Foreskin fibroblast (primary cell): ENCODE measurements at places on chromosomes 16 and 17.

DNA sequence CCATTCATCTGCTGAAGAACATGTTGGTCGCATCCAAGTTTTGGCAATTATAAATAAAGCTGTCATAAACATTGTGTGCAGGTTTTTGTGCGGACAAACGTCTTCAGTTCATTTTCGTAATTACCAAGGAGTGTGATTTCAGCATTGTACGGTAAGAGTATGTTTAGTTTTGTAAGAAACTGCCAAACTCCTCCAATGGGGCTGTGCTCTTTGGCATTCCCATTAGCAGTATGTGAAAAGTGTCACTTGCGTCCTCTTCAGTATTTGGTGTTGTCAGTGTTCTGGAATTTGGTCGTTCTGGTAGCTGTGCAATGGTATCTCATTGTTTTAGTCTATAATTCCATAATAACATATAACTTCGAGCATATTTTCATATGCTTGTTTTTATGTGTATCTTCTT, 120.9 kb downstream of the BCAS3 start:
- DNase-seq, result no peak

- no peak for DNase-seq
Observed at GRCh38 chr17:49583889-49584288, 8.2 kb downstream of the NXPH3 start.

- no peak for DNase-seq
Observed at GRCh38 chr17:15910791-15911190, 34.1 kb upstream of the ADORA2B start.

- DNase-seq, result no peak
Observed at GRCh38 chr17:77421630-77421972, 280.8 kb downstream of the SEC14L1 start.

- DNase-seq, result no peak
Observed at GRCh38 chr17:17345294-17345597, 42.1 kb downstream of the NT5M start.

DNA sequence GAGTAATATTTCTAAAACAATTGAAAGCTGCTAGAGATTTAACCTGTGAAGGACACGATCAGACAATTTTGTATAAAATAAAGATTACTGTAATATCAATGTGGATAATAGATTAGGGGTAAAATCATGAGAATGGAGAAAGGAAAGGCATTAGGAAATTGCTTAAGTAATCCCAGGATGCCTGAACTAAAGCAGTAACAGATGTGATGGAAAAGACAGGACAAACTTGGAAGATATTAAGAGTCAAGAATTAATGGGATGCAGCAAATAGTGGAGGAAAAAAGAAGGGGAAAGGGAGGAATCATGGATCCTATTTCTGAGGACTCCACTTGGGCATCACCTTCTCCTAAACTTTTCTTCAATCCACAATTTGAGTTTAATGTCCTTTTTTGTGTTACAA, 437.1 kb upstream of the PMFBP1 start:
- no peak for DNase-seq

DNA sequence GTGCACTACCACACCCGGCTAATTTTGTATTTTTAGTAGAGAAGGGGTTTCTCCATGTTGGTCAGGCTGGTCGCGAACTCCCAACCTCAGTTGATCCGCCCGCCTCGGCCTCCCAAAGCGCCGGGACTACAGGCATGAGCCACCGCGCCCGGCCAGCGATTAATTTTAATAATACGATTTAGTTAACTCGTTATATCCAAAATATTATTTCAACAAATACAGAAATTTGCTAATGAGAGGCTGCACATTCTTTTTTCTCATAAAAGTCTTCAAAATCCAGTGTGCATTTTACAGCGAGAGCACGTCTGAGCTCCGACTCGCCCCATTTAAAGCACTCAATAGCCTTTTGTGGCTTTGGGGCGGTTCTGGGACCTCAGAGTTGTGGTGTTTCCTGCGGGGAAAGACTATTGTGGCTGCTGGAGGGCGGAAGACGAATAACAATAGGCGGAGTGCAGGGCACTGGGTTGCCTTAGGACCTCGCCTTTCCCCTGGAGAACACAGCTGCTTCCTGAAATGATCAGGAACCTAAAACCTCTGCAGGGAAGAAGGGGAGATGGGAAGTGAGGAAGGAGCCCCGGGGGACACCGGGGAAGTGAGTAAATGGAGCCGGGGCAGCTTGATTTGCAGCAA, 2.9 kb upstream of the ZSCAN10 start:
- no peak for DNase-seq

GRCh38 chr17:73356561-73357170, 44.9 kb upstream of the CDC42EP4 start:
- DNase-seq, result no peak

GRCh38 chr16:84739349-84740124, 39.7 kb downstream of the USP10 start:
- DNase-seq, result peak; percentile 93

- DNase-seq, result peak; percentile 12
Observed at GRCh38 chr17:34499576-34499975, 79.8 kb upstream of the TMEM132E start.

DNA sequence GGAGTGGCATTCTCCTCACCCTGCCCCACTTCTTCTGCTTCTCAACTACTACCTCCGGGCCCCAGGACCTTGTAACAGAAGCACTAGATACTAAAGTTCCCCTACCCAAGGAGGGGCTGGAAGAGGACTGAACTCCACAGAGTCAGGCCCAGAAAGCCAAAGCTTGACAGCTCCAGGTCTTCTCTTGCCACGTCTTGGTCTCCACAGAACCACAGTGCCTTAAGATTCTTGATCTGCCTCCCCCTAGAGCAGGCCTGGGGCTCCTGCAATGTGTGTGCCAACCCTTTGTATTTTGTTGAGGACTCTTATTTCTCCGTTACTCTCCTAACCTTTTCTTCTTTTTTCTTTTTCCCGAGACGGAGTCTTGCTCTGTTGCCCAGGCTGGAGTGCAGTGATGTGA, 4.0 kb downstream of the SLC16A13 start:
- no peak for DNase-seq

DNA sequence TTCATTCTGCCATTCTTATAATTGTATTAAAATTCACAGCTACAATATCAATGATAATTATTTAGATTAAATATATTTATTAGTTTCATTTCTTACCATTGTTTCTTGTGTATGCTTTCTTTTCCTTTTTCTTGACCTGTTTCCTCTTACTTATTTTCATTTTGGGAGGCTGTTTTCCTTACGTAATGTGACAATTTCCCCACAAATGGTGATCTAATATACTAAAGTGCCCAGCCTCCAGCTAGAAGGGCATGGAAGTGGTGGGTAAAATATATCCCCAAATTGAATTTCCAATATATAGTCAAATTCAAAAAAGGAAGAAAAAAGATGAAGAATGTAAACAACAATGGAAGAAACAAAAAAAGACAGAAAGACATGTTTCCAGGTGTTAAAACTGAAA, 1.5 kb upstream of the ABCA6 start:
- DNase-seq, result no peak

DNA sequence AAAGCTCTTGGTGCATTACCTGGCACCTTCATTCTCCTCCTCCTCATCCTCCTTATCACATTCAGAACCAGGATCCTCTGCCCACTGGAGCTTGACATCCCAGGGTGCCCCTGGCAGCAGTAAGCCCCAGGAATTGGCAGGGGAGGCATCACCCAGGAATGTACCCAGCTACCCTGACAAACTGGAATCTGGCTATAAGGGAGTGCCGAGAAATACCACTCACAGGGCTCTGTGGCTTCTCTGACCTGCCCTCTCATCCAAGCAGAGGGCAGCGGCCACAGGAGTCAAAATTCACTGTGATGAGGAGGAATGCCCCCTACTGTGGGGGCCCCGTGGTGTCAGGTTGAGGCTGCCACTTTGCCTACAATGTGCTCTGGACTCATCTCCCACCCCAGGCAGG, 19.6 kb downstream of the MPP3 start:
- no peak for DNase-seq

- no peak for DNase-seq
Observed at GRCh38 chr17:78678222-78678557, 101.0 kb upstream of the DNAH17 start.

GRCh38 chr16:67884-68789, 4.3 kb downstream of the RHBDF1 start:
- DNase-seq, result peak; percentile 66

- peak; percentile 87 for DNase-seq
Observed at GRCh38 chr16:48623304-48624016, 13.5 kb upstream of the N4BP1 start.

DNA sequence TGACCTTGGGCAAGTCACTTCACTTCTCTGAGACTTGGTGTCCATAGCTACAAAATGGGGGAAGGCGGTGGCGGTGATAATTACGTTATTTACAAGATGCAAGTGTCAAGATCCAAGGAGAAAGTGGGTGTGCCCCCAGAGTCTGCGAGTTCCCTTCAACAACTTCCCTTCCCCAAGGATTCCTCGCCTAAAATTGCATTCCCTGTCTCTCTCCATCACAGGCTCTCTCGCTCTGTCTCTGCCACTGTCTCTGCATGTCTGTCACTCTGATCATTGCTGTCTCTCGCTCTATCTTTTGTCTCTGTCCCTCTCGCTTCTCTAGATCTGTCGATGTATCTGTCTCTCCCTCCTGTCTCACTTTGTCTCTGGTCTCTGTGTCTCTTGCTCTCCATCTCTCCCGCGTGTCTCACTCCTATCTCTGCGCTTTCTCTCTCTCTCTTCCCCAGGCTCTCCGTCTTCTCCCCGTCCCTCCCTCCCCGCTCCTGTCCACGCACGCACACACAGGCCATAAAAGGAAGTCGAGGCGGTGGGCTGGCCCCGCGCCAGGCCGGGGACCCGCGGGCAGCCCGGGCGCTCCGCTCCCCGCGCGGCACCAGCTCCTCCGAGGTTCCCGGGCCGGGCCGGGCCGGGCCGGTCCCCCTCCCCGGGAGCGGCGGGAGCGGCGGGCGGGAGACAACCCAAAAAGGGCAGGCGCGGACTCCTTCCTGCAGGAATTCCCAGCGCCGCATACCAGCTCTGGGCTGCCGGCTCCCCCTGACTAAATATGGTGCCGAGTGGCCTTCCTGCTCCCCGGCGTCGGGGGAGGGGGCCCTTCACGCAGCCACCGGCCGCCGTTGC, 1.1 kb upstream of the MYH11 start:
- peak; percentile 45 for DNase-seq

- DNase-seq, result no peak
Observed at GRCh38 chr17:15124746-15125145, 140.4 kb downstream of the PMP22 start.

GRCh38 chr16:88706965-88707826, 893 bp downstream of the CTU2 start:
- DNase-seq, result no peak

GRCh38 chr17:66507103-66507923, 204.9 kb downstream of the PRKCA start:
- DNase-seq, result peak; percentile 49

DNA sequence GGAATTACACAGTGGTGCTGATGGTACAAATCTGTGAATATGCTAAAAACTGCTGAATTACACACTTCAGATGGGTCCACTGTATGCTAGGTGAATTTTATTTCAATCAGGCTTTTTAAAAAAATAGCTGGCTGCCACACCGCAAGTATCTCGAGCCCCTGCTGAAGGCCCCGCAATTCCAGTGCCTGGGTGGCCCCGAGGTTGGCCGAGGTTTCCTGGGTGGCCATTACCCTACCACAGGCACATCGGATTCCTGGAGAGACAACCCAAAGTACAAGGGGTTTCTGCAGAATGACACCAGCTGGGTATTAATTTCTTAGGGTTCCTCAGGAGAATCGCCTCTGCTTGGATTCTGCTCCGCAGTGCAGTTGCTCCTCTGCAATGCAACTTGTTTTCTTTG, 127.8 kb downstream of the C16orf95 start:
- no peak for DNase-seq

- DNase-seq, result no peak
Observed at GRCh38 chr16:10646581-10647263, 48.0 kb downstream of the TEKT5 start.

- DNase-seq, result no peak
Observed at GRCh38 chr17:39604911-39605491, 2.7 kb downstream of the NEUROD2 start.

DNA sequence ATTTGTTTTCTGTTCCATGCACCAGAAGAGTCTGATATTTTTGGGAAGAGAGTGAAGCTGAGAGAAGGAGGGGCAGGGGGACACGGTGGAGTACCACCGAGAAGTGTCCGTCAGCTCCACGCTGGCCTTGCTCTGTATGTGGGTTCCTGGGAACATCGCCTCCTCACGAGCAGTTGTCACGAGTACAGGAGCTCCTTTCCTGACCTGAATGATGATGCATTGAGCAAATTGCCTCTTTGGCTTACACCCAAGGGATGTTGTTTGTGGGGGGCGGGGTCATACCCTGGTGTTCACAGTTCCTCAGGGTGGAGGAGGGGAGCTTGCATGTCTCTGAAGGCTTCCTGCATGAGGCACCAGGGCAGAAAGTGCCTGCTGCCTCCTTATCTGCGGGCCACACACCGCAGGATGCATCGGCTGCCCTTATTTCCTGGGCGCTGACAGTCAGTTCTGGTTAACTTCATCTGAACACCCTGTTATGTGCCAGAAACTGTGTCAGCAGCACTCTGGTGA, 36.2 kb downstream of the RGS9 start:
- DNase-seq, result peak; percentile 58

DNA sequence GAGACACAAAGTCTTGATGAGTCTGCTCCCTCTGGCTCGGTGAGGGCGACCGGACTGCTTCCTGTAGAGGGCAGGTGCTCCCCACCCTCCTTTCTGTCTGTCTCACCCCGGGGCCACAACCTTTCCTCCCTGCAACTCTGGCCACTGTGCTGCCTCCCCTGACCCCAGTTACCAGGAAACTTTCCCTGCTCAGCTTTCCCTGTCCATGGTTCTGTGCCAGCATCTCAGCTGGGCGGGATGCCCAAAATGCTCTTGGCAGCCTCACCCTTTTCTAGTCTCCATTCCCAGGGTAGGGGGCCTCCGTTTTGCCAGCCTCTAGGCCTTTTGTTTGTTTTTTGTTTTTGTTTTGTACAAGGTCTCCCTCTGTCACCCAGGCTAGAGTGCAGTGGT, 1.4 kb downstream of the PLD2 start:
- DNase-seq, result no peak

GRCh38 chr16:77675464-77676324, 46.6 kb upstream of the NUDT7 start:
- peak; percentile 42 for DNase-seq

DNA sequence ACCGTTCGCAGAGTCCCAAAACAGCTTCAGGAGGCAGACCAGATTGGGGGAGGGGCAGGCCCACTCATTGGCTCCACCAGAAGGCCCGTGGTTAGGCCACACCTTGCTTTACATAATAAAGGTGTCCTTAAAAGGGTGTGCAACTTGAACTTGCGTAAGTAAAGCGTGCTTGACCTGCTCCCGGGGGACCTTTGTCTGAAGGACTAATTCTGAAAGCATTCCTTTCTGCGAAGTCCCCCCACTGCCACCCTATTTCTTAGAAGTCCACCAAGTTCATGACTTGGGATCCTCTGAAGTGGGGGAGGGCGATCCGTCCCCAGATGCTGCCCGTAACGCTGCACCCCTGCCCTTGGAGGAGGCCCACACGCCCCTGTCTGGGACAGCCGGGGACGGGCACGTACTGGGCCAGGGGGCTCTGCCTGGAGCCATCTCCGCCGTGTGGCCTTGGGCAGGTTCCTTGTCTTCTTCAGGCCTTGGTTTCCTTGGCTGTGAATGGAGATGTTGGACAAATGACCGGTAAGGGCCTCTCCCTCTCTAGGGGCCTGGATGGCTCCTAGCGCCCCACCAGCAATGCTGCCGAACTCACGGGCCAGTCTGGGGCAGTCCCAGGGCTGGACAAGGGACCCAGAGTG, 823 bp upstream of the ZNF469 start:
- no peak for DNase-seq

- DNase-seq, result peak; percentile 82
Observed at GRCh38 chr17:12388226-12388625, 277.5 kb upstream of the MYOCD start.
